DMS79 (cell line): ENCODE measurements at places on chromosomes 16 and 17.

- DNase-seq: no peak
Observed at GRCh38 chr17:72870367-72870985, 222.0 kb downstream of the SLC39A11 start.

- DNase-seq: no peak
Observed at GRCh38 chr17:15122857-15123256, 142.3 kb downstream of the PMP22 start.

GRCh38 chr17:51627779-51628178, 367.4 kb downstream of the UTP18 start:
- no peak for DNase-seq

- no peak for DNase-seq
Observed at GRCh38 chr17:63704836-63705235, 4.9 kb upstream of the LIMD2 start.

- DNase-seq: no peak
Observed at GRCh38 chr16:10968498-10968897, 24.1 kb downstream of the CLEC16A start.

DNA sequence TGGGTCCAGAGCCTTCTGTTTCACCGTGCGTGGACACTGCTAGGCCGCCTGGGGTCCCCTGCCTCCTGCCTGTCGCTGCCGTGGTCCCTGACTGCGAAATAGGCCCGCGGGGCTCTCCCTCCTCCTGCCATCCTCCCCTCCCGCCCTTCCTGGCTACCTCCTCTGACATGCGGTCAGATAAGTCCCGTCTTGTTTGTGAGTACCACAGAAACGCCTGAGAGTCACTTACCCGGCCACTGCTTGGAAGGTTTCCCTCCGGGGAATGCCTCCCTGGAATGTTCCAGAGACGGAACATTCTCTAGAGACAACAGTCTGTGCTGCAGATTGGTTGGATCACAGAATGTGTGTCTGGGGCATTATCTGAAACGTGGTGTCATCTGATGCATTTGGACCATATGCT, 22.7 kb downstream of the CIBAR2 start:
- DNase-seq: no peak

DNA sequence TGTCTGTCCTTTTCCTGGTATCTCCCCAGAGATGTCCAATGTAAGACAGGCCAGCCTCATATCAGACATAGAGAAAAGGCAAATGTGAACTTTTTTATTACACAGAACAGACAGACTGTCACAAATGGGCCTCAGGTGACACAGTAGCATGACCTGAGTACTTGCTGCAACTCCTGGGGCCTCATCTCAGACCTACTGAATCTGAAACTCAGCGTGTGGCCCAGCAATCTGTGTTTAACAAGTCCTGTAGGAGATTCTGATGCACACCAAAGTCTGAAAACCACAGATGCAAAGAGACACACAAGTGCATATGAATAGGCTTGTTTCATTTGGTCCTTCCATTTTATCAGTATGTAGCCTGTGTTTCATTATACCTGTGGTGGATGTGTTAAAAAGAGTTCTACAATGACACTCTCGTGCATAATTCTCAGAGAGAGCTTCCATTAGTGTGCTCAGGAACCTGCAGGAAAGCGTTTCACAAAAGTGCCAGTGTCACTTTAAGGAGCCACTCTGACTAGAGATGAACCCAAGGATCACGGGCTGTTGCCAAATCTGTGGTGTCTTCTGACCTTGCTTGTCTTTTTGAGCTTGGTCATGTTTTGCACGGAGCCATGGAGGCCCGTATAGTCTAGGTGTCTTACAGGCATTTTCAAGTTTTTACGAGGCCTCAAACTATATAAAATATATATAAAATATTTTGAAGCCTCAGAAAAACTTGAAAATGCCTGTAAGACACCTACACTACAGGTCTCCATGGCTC, 33.8 kb upstream of the NF1 start:
- no peak for DNase-seq

DNA sequence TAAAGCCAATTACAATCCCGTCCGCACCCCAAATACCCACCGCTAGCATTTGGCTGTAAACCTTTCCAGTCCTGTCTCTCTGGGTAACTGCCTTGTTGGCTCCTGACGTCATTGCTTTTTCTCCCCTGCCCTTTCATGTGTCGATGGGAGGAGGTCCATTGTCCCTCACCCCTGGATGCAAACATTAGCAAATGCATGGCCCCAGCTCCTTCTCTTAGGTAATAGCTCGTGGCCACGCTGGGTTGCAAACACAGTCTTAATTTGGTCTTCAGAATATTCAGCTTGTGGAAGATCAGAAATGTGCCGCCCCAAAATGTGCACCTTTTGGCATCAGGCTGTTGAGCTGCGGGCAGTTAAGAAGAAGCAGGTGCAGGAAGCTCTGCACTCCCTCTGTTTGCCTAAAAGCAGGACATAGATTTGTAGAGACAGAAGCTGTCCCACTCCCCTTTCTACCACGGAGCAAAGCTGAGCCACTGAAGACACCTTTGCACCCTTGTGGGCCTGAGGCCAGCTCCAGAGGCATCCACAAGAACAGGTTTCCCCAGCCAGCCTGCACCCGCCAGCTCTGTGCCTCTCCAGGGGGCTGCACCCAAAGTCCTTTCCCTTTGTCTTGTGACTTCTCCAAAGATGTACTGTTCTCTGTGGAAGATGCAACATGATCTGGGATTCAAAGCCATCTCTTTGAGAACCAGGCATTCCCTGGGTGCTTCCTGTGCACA, 127.3 kb downstream of the MGAT5B start:
- no peak for DNase-seq

GRCh38 chr17:82022310-82022980, at the start of gene CENPX:
CENPX (minus strand) TSS chr17:82022878; CDS start chr17:82022861, 17 bp downstream.
- DNase-seq: no peak

DNA sequence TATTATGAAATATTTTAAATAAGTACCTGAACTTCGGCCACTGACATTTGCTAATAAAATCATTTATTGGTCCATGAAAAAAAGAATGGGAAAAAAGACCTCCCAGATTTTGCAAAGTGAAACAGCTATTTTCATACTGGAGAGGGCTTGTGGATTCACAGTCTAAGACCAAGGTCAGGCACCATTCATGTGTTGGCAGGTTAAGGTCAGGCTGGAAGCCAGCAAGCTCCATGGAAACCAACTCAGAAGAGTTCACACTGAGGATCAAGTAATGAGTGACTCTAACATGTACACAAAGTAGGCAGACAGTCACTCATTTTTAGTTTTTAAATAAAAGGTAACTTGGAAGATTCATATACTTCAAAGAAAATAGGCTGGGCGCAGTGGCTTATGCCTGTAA, 3.4 kb downstream of the DNAJA2 start:
- DNase-seq: no peak

- DNase-seq: no peak
Observed at GRCh38 chr16:23968176-23968575, 132.4 kb downstream of the PRKCB start.

DNA sequence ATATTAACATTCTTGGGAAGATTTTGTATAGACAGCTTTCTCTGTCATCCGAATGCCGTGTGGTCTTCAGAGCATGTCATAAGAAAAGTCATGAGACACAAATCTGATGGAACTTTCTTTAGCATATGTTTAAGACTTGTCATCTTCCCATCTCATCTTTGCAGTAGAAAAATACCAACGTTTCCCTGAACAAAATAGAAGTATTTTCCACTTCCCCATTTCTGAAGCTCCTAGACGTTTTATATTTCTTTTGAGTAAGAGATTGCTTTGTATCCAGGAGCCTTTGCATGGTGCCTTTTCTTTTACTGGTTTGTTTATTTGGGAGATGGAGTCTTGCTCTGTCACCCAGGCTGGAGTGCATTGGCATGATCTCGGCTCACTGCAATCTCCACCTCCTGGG, 235.1 kb downstream of the PRKCA start:
- DNase-seq: no peak

DNA sequence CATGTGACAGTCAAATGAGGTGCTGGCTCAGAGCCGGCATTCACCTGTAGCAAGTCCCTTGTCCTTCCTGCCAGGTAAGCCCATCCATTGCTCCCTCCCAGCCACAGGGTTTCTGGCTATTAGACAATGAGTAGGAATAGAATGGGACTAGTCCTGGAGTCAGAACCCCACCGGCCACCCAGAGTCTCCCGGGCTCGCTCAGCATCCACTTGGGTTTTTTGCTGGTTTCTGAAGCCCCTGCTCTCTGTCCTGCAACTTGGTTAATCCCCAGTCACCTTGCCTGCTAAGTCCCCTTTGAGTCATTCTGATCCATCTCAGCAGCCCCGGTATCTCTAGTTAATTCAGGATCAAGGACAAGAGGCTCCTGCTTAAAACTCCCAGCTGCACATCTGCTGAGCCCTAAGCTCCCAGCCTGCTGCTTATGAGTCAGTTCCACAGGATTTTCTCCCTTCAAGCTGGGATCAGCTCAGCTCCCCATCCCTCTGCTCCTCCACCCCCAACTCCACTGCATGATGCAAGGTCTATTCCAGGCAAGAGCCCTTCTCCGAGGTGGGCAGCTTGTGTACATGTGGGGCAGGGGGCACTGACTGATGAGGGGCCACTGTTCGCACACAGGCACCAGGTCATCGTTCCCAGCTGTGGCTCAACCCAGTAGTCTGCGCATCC, 19.9 kb upstream of the MRPS23 start:
- no peak for DNase-seq

DNA sequence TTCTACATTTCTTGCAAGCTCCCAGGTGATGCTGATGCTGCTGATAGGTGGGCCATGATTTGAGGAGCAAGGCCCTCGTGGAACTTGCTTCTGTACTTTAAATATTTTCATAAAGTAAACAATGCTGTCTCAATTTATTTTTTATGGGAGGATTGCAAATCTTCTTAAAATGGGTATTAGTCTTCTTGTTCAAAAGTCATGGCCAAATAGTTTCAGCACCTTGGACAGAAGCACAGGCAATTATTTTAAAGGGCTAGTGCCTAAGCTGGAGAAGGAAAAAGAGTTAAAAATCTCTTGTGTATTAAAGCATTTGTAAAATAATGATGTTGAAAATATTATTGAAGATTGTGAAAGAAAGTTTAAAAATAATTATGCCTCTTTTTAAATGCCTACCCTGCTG, 50.5 kb downstream of the GPR139 start:
- DNase-seq: no peak

DNA sequence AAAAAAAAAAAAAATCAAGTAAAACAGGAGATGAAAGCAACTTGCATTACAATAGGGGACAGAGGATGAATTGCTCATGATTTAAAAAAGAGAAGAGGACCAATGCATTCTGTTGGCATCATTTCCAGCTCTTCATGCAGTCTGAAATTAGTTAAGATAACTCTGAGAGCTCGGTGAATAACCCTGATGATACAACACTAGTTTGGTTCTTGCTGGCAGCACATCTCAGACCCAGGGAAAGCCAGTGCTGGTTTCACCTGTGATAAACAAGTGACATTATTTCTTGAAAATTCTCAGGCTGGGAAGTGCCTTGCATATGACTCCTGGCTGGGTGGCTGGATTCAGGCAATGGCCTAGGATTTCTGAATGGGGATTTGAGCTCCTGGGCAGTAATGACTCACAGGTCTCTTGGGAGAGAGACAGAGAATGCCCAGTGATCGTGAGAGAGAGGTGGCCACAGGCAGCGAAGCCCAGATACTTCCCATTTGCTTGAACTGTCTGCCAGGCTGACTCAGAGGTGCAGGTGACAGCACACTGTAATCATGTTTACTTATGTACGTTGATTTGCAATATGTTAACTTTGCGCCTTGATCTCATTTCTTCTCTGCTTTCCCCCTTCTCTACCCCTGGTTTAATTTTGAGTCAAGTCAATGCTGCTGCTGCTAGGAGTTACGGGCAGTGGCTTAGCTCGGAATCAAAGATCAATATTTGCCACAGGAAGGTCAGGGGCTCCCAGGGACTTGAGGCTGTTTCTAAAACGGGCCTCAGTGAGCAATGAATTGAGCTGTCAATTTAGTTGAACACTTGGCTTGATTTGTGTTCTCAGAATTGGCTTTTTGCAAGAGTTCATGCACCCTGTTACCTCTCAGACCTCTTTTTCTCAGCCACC, 27.1 kb downstream of the ARSG start:
- no peak for DNase-seq

DNA sequence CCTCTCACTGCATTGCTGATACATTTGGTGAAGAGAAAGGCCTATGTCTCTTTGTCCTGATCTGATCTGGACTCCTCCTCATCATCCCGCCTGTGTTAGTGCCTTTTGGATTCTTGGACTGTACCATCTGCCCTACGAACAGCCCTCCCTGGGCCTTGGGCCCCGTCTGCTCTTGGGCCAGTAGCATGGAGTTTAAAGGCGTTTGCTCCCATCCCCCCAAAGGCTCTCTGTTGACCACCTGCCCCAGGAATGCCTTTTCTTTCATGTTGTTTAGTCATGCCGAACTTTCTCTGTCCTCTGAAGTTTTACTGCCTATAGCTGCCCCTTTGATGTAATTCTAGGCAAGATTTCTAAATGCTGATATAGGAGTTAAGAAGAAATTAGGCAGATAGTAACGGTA, 30.9 kb upstream of the MEAK7 start:
- DNase-seq: no peak

- DNase-seq: peak; percentile 33
Observed at GRCh38 chr16:57372372-57373116, at the start of gene CX3CL1. CX3CL1 (plus strand) TSS chr16:57372490; CDS start chr16:57372569, 79 bp downstream.

DNA sequence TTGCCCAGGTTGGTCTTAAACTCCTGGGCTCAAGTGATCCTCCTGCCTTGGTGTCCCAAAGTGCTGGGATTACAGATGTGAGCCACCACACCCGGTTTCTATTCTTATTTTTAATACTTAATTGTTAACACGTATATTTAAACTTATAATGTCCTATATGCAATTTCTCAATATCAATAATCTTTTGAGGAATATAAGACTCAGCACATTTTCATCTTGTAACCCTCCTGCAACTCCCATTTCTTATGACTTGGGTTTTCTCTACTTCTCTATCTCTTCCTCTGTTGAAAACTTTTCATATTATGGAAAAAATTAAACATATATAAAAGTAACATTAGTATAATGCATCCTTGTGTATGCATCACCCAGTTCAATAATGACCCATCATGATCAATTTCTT, 150.7 kb downstream of the PRKCB start:
- DNase-seq: no peak

- no peak for DNase-seq
Observed at GRCh38 chr17:78206298-78206697, 7.8 kb upstream of the BIRC5 start.

- no peak for DNase-seq
Observed at GRCh38 chr17:79047291-79047920, 23.4 kb downstream of the C1QTNF1 start.

GRCh38 chr16:68607443-68607842, 37.7 kb upstream of the CDH3 start:
- DNase-seq: no peak

DNA sequence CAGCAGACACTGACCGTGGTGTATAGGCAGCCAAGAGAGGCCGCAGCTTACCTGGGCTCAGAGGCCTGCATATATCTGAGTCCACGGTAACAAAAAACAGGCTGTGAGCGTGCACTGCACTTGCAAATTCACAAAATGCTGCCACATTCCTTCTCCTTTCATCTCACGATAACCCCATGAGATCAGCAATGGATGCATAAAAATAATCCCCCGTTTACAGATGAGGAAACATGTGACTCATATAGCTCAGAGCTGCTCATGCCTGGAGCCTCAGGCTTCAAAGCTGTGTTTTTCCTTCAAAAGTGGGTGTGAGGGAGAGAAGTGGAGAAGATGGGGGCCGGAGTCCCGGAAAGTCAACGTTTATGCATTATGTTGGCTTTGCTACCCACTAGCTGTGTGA, 118.3 kb upstream of the FOXF1 start:
- DNase-seq: no peak

- DNase-seq: no peak
Observed at GRCh38 chr17:40348136-40348504, 16.4 kb downstream of the GJD3 start.
